ENCODE measurements at places on chromosomes 2 and 18. TPM values are rescaled to one million over a fixed set of nuclear protein-coding genes. Genes with fewer than 3 reads are reported as not detected.
A peak's percentile ranks its signal among the peaks of the same experiment; 100 is the strongest.

DNA sequence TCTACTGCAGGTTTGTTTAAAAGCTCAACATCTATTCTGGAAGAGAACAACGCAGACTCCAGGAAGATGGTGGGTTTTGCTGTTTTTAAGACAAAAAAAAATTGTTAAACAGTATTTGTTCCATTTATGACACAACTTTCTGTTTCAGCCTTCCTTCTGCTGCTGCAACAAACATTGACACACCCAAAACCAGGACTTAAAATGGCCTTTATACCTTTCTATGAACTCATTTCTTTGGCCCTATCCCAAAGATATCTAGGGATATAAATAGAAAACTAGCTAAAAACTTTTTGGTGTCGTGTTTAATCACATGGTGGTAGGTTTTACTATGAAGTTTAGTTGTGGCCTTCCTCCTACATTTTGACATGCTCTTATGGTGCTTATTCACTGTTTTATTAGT lies 964 bp upstream of the GALNT3 start:
- peak overlapping the region; percentile 81 for H3K4me3 ChIP-seq
- no peaks in the 10 kb centered on the region for H3K36me3 ChIP-seq
- H3K4me1 ChIP-seq, result peaks cover 42% of the 10 kb centered on the region
- peak; percentile 87 for DNase-seq
- no peaks in the 10 kb centered on the region for H3K27me3 ChIP-seq
- H3K27ac ChIP-seq, result peak overlapping the region; percentile 80

DNA sequence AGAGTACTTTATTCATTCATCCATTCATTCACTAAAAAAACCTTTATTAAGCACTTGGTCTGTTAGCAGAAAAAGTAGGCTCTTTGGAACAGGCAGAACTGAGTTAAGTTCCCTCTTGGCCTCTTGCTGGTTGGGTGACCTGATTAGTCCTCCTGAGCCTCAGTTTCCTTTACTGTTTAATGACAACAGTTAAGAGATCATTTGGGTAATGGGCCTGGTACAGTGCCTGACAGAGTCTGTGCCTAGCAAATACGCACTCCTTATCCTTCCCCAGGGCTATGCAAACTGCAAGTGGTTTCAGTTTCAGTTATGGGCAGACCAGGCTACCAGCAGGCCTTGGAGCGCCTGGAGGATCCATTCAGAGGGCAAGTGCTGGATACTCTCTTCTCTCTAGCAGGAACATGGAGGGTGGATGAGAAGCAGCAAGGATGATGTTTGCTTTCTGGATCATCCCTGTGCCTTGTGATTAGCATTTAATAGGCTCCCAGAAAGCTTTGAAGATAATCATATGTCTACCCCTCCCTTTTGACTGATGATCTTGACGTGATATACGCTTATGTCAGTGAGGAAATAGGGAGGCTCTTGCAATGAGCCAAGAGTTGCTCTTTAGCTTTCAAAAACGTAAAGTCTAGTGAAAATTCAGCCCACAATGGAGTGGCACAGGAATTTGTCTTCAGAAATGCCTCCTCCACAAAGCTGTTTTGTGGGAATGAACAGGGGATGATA lies 12.4 kb upstream of the TAF1B start:
- no peak for DNase-seq
- H3K27me3 ChIP-seq, result no peaks in the 10 kb centered on the region
- peak overlapping the region; percentile 53 for H3K4me3 ChIP-seq
- H3K4me1 ChIP-seq, result peaks cover 12% of the 10 kb centered on the region
- H3K36me3 ChIP-seq, result no peaks in the 10 kb centered on the region

ABCB11 gene
- total RNA-seq, result 0.11 TPM

GRCh38 chr18:36454848-36455458 lies 157.4 kb downstream of the FHOD3 start:
- peak overlapping the region; percentile 76 for H3K27ac ChIP-seq
- H3K4me1 ChIP-seq, result peaks cover 46% of the 10 kb centered on the region
- H3K36me3 ChIP-seq, result no peaks in the 10 kb centered on the region
- H3K4me3 ChIP-seq, result no peak overlapping the region
- no peaks in the 10 kb centered on the region for H3K27me3 ChIP-seq

All from PC-3 (cell line).